ENCODE measurements at places on chromosomes 2 and 18.

DNA sequence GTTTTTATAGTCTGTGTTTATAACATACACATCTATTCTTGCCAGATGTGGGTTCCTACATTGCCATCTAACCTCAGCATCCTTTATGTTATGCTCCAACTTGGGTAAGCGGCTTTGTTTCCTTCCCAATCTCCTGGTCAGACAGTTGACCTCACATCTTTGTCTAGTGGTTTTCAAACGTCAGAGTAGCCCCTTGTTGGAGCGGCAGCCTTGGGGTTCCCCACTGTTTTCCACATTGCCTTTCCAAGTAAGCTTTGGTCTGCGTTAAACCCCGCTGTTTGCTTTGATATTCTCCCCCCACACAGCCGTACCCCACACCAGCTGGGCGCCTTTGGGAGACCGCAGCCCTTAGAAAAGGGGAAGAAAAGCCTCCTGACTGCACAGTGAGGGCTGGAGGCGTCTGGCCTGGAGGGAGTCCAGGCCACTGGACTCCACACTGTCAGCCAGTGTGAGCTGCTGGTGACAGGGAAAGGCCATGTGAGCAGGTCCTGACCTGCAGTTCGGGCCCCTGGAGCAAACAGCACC is 83.3 kb downstream of the MALT1 start:
- no peak for DNase-seq

GRCh38 chr2:234976479-234977227 is 24.8 kb downstream of the SH3BP4 start:
- DNase-seq: no peak

DNA sequence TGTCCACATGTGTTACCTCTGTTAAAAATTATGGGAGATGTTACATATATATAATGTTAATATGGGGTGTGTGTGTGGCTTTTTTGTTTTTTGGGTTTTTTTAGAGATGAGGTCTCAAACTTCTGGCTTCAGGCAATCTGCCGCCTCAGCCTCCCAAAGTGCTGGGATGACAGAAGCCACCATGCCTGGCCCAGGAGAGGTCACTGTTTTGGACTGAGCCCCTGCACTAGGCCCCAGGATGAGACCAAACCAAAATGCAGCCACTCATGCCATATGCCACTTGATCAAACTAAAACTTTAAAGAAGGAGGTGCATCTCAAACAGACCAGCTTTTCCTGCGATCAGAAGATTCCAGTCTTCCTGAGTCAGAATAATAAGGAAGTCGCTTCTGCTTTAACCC is 2.5 kb downstream of the ADI1 start:
- no peak for DNase-seq

GRCh38 chr2:26430826-26431225 is 29.1 kb downstream of the DRC1 start:
- DNase-seq: no peak

- DNase-seq: no peak
These were observed 844 bp downstream of the PROC start for GRCh38 chr2:127419112-127419430.

DNA sequence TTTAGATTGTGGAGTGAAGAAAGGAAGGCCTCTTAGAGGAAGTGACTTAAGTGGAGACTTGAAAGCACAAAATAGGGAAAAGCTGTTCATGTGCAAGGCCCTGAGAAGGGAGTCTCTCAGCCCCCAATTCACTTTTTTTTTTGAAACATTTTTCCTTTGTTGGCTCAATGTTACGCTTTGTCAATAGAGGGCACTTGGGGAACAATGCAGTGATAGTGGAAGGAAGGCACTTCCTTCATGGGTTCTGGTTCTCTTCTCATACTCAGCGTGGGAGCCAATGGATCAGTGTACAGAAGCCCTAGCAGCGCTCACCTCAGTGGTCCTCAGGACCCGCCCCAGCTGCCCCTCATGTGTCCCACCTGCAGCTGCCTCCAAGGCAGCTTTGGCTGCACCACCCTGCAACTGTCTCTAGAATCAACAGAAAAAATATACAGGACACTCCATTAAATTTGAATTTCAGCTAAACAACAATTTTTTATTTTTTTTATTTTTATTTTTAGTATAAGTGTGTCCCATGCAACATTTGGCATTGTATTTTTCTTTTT is 8.6 kb upstream of the C2orf42 start:
- DNase-seq: no peak

DNA sequence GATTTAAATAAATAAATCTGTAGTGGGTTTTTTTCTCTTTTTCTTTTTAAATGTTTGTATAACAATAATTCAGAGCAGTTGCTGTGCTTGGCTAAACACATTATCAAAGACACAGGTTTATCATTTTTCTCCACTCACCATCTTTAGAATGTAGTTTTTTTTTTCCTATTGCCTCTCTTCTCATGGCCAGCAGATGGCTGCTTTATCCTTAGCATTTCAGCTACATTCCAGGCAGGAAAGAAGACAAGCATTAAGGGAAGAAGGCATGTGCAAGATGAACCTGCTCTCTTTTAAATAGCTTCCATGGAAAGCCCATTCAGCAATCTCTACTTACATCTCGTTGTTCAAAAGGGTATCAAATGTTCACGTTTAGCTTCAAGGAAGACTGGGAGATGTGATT is 42.6 kb downstream of the ARHGAP15 start:
- no peak for DNase-seq

DNA sequence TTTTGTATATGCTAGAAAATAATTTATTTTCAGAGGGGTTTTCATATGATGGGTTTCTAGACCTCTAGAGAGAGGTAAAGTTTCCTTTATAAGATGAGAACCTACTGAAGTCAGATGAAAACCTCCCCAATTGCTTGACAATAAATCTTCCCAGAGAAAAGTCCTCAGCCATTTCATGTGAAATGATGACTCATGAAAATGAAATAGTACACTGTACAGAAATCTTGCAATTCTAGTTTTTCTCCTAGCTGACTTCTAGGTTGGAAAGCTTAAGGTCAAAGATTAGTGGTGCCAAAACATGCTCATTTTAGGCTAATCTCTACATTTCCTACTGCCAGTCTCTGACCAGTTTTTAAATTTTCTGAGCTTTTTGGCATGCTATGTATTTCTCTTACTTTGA is 826.5 kb upstream of the FSHR start:
- no peak for DNase-seq

- DNase-seq: no peak
These were observed 228.6 kb upstream of the STK17B start for GRCh38 chr2:196399722-196400691.

GRCh38 chr2:36322108-36322507 is 33.5 kb upstream of the CRIM1 start:
- no peak for DNase-seq

- no peak for DNase-seq
These were observed 204.2 kb downstream of the LOXHD1 start for GRCh38 chr18:46452820-46453219.

DNA sequence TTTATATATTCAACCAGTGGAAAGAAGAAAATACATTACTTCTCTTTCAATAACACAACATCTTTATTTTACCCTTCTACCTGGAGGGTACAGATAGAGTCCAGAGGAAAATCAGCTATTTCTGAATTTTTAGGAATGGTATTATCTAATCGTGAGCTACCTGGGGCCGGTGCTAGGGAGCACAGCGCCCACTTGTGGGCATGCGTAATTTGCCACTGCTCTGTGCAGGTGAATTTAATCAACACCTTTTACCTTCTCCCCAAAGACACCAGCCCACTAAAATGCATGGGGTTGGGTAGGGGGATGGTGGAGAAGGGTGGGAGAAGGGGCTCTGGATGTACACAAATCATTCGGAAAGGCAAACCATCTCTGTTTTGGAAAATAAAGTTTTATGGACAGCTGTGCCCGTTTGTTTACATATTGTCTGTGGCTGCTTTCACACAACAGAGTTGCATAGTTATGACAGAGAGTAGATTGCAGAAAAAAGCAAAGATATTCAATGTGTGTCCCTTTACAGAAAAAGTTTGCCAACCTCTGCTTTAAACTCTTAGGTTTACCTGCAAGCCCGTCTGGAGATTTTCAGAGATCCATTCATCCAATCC is 51.5 kb upstream of the DCC start:
- peak; percentile 3 for DNase-seq

GRCh38 chr18:3660739-3661515 is 211.0 kb downstream of the TGIF1 start:
- no peak for DNase-seq

- no peak for DNase-seq
These were observed 49.2 kb upstream of the NXPH2 start for GRCh38 chr2:138829326-138829919.

GRCh38 chr2:32963941-32964340 is 17.2 kb downstream of the LTBP1 start:
- no peak for DNase-seq

- DNase-seq: no peak
These were observed 398.9 kb upstream of the FANCL start for GRCh38 chr2:58640042-58640441.

- no peak for DNase-seq
These were observed 88.8 kb downstream of the EPAS1 start for GRCh38 chr2:46385786-46386577.

- DNase-seq: no peak
These were observed 156.0 kb downstream of the TGIF1 start for GRCh38 chr18:3605954-3606443.

DNA sequence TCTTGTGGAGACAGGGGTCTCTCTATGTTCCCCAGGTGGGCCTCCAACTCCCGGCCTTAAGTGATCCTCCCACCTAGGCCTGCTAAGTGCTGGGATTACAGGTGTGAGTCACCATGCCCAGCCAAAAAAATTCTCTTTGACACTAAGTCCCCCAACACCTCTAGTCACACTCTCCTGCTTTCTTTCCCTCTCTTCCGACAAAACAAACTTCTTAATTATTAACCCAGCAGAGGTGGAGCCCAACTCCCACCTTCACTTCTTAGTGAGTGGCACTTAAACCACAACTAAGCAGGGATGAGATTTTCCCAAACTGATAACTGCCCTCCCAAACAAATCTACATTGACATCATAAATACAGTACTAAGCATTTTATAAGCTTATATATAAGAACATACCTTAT is 60.5 kb upstream of the PMAIP1 start:
- no peak for DNase-seq

DNA sequence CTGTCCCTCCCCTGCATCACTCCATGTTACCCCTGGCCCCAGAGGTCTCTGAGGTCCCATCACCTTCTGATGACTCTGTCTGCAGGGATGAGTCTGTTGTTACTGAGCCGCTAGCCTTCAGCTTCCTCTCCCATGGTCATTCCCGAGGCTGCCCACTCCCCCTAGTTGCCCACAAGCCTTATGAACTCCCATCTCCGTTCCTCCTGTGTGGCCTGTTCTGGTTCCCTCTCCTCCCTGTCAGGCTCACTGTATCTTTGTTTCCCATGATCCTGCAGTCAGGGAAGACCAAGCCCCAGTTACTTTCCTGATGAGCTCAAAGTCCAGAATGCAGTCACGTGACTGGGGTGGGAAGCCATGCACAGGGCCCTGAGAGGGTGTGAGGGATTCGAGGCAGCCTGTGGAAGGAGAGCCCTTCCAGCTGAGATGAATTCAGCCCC is 39.5 kb downstream of the INPP4A start:
- DNase-seq: no peak

DNA sequence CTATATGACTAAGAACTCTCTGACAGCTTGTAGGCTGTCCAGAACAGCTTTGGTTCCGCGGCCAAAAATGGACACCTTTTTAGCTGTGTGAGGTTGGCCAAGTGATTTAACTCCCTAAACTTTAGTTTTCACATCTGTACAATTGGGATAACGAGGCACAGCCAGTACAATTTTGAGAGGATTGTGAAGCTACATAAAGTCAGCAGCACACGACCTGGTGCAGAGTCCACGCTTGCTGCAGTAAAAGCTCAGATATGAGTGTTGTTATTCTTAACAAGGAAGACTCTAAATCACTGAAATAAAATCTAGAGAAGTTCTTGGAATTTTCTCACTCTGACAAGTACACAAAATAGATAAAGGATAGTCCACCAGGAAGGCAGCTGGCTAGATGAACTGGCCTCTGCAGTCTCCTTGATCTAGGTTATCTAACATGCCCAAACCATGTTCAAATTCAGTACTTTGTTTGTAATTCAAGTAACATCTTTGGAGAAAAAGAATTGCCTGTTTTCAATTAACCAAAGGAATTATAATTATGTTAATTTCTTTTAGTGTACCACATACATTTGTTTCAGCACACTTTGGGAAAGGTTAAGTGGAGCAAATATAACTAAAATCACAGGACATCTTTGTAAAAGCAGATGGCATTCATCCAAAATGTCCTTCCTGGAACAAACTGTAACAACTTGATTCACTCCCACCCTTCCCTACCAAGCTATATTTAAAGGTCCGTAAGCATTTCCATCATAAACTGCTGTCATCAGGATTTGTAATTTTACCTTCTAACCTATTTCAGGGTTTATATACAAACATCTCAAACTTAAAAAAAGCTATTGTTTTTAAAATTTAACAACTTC is 201.7 kb upstream of the STK17B start:
- DNase-seq: no peak

DNA sequence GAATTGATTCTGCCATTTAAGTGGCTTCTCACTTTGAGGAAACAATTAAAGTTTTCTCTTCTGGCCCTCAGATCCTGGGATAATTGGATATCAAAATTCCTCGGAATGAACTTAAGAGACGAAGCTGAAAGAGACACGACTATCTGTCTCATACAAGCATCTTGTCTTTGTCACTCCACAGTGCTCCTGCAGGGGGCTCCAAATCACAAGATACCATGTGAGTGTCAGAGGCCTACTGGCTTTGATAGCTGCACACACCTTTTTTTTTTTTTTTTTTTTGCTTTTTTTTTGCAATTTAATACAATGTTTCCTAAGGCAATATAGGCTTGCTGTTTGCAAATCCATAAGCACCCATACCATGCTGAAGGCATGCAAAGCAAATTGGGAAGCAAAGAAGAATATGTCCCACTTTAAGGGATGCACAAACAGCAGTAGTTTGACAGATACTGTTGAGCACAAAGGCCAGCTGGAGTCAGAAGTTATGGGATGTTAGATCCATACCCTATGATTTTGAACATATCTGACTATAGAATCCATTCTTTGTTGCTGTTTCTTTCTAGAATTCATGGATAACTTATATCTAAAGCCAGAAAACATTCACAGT is 109.0 kb upstream of the CBLN2 start:
- DNase-seq: peak; percentile 5

DNA sequence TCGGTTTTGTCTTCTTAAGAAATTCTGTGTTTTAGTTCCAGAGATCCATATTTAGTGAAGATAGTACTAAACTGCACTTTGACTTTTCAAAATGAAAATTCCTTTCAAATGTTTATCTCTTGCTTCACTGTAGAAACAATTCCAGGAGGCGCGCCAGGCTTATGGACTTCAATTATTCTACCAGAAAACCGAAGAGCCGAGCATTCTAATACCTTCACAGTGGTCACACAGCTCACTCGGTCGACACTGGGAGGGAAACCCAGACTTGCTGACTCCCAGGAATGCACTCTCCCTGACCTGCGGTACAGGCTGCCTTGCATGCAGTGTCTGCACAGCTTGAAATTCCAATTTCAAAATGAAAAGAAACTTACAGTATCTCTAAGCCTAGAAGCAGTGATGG is 119.9 kb upstream of the PIEZO2 start:
- DNase-seq: no peak

GRCh38 chr18:72721330-72721729 is 146.5 kb downstream of the NETO1 start:
- no peak for DNase-seq

- DNase-seq: no peak
These were observed 10.5 kb upstream of the CDK15 start for GRCh38 chr2:201795607-201796477.
